Suprapubic skin (tissue), 4 donors: ENCODE measurements at places on chromosomes 6 and 20.

GRCh38 chr6:144344646-144345045, 59.5 kb downstream of the UTRN start:
- peak overlapping the region; percentile 12 for H3K4me3 ChIP-seq
- DNase-seq, result no peak
- H3K27ac ChIP-seq, result peak overlapping the region; percentile 51
- H3K36me3 ChIP-seq, result no peaks in the 10 kb centered on the region
- peaks cover 82% of the 10 kb centered on the region for H3K4me1 ChIP-seq
- no peaks in the 10 kb centered on the region for H3K27me3 ChIP-seq

GRCh38 chr6:33931799-33932198, 128.0 kb upstream of the MLN start:
- no peaks in the 10 kb centered on the region for H3K36me3 ChIP-seq
- no peak for DNase-seq
- H3K27ac ChIP-seq, result no peak overlapping the region
- peaks cover 3% of the 10 kb centered on the region for H3K4me1 ChIP-seq
- no peak overlapping the region for H3K4me3 ChIP-seq
- H3K27me3 ChIP-seq, result peaks cover 4% of the 10 kb centered on the region

GRCh38 chr20:46959081-46959692, 64.5 kb downstream of the EYA2 start:
- H3K27me3 ChIP-seq, result no peaks in the 10 kb centered on the region
- H3K4me3 ChIP-seq, result no peak overlapping the region
- H3K27ac ChIP-seq, result no peak overlapping the region

GRCh38 chr6:122653094-122653493, 42.9 kb downstream of the PKIB start:
- H3K27me3 ChIP-seq, result no peaks in the 10 kb centered on the region
- DNase-seq, result no peak
- H3K27ac ChIP-seq, result no peak overlapping the region

DNA sequence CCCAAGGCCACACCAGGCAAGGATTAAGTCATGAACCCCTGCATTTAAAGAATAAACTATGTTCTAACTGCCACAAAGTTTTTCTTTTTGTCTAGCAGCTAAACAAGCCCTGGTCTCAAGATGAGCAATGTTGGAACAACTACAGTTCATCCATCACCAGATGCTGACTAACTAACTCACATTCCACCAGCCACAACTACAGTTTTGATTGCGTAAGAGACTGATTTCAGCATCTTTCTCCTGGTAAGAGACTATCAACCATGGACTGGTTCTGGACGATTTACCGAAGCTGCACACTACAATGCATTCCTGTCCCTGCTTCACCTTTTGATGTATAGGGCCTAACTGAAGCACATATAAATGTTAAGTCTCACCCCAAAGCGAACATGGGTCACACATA, 43.0 kb downstream of the F13A1 start:
- no peaks in the 10 kb centered on the region for H3K4me1 ChIP-seq
- H3K27me3 ChIP-seq, result no peaks in the 10 kb centered on the region
- no peak overlapping the region for H3K27ac ChIP-seq

GRCh38 chr6:1714654-1715053, 104.9 kb downstream of the FOXC1 start:
- DNase-seq, result no peak
- no peak overlapping the region for H3K4me3 ChIP-seq
- H3K27ac ChIP-seq, result no peak overlapping the region
- no peaks in the 10 kb centered on the region for H3K27me3 ChIP-seq
- no peaks in the 10 kb centered on the region for H3K4me1 ChIP-seq

DNA sequence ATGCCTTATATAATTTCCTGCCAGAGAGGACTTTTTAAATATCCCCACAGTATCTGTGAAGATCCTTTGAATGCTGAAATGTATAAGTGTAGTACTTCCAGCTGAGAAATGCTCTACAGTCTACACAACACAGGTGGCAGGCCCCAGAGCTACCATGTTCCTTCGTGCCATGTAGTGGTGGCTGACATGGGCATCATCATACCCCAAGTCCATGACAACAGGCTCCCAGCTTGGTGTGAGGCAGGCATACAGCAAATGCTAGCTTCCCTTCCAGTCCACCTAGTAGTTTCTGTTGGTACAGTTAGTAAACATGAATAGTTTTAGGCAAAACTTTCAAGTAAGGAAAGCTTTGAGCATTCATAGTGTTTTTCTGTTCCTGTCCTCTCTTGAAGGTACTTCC, 61.2 kb upstream of the EMILIN3 start:
- H3K27me3 ChIP-seq, result no peaks in the 10 kb centered on the region
- H3K36me3 ChIP-seq, result peaks cover 58% of the 10 kb centered on the region
- no peak overlapping the region for H3K27ac ChIP-seq
- DNase-seq, result no peak

GRCh38 chr6:147560670-147561069, 52.2 kb downstream of the SAMD5 start:
- no peaks in the 10 kb centered on the region for H3K4me1 ChIP-seq
- H3K27ac ChIP-seq, result no peak overlapping the region
- DNase-seq, result no peak

GRCh38 chr6:118893064-118893806, 717 bp upstream of the ASF1A start:
- DNase-seq, result no peak
- H3K4me1 ChIP-seq, result peaks cover 34% of the 10 kb centered on the region
- no peaks in the 10 kb centered on the region for H3K27me3 ChIP-seq
- H3K36me3 ChIP-seq, result no peaks in the 10 kb centered on the region
- peak overlapping the region; percentile 64 for H3K4me3 ChIP-seq

GRCh38 chr20:54076259-54076658, 5.9 kb upstream of the BCAS1 start:
- H3K27me3 ChIP-seq, result no peaks in the 10 kb centered on the region
- H3K4me1 ChIP-seq, result no peaks in the 10 kb centered on the region

DNA sequence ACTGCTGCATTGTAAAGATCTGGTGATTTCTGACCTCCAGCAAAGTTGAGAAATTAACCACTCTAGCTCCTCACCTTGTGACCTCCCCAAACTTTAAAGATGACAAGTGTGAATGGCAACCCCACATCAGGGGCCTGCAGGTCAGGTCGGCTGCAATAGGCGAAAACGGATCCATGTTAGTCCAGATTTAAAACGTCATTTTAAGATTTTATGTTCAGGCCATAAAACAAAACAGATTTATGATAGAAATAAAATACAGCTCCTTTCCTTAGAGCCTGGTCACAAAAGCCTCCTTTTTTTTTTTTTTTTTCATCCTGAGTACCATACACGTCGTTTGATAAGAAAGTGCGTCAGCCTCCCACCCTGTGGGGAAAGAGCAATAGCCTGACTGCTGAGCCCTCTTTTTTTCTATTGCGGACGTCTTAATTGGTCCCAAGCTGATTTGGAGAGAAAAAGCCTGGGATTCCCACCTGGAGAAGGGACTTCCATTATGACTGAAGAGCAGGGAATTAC, 519.2 kb upstream of the NOX3 start:
- H3K36me3 ChIP-seq, result no peaks in the 10 kb centered on the region
- no peaks in the 10 kb centered on the region for H3K27me3 ChIP-seq
- no peak overlapping the region for H3K27ac ChIP-seq
- H3K4me1 ChIP-seq, result no peaks in the 10 kb centered on the region
- no peak overlapping the region for H3K4me3 ChIP-seq
- no peak for DNase-seq

DNA sequence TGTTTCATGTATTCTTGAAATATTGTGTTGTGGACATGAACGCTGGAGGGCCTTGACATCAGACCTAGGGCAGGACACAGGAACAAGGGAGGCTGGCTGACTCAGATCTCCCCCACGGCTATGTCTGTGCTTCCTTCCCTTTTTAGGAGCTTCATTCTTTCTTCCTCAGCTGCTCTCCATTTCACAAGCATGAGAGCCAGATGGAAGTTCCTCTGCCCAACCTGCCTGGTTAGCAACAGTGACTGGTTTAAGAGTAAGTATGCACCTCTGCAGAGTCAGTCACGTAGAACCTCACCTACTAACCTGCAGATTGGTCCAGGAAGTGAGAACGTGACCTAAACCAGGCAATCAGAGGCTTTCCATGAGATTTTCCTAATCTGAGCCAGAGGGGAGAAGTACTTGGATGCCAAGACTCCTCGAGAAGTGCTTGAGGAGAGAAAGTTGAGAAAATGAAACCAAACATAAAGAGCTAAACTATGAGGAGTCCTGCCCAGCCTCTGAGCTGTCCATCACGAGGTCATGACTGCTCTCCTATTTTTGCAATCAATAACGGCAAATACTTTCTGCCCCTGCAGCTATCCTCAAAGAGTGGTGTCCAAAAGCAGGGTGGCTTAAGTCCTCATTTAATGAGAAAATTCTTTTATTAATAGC, 465.2 kb upstream of the CITED2 start:
- peak overlapping the region; percentile 17 for H3K4me3 ChIP-seq
- no peak for DNase-seq
- no peaks in the 10 kb centered on the region for H3K4me1 ChIP-seq
- no peaks in the 10 kb centered on the region for H3K36me3 ChIP-seq

GRCh38 chr6:111263837-111264236, 176.5 kb downstream of the SLC16A10 start:
- no peak for DNase-seq
- H3K36me3 ChIP-seq, result peaks cover 11% of the 10 kb centered on the region
- H3K4me1 ChIP-seq, result peaks cover 25% of the 10 kb centered on the region
- H3K4me3 ChIP-seq, result no peak overlapping the region
- H3K27ac ChIP-seq, result no peak overlapping the region

DNA sequence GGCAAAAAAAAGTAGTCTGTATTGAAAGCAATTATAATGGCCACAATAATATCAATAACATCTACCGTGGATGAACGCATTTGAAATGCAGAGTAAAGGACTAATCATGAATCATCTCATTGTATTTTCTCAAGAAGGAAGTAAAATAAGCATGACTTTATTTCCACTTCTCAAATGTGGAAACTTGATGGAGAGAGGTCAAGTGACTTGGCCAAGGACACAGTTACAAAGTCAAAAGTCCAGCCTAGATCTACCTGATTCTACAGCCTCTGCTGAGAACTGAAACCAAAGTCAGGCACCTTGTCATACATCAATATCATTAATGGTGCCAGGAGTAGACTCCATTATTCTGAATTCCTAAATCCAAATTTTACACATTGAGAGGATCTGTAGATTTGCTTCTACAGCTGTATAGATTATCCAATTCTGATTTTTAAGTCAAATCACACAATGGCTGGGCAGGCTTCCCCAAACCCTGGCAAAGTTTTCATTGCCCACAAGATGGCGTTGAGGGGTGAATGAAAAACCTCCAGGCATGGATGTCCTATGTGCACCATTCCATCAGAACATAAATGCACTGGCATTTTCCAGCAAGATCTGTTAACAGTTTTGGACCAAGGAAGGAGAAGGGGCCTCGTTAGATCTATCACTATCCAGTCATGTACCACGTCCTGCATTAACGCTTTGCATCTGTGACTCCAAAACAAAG, 423.1 kb downstream of the MAFB start:
- no peak overlapping the region for H3K4me3 ChIP-seq
- no peaks in the 10 kb centered on the region for H3K36me3 ChIP-seq
- no peaks in the 10 kb centered on the region for H3K27me3 ChIP-seq
- DNase-seq, result no peak
